Stimulated activated CD4-positive, alpha-beta T cell treated with anti-CD3 and anti-CD28 coated beads, Interleukin-15, amount 100 ng/mL, for 1 hour (primary cell): ENCODE measurements at places on chromosomes 6 and 20.

DNA sequence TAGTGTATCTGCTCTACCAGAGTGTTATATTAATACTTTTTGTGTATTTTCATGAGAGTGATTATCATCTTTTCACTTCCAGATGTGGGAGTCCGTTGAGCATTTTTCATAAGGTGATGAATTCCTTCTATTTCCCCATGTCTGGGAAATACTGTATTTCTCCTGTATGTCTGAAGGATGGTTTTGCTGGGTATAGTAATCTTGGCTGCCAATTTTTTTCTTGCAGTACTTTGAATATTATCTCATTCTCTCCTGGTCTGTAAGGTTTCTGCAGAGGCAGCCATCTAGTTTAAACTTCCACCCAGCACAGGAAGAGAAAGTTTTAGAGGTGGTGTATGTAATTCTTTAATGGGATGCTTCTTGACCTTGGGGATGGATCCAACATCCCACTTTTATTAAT is 15.4 kb upstream of the DYNLRB1 start:
- DNase-seq = no peak

- DNase-seq = no peak
Measured at GRCh38 chr6:140572129-140572528, 1197.7 kb upstream of the CITED2 start.

GRCh38 chr6:132763269-132763668 is 5.6 kb upstream of the VNN2 start:
- DNase-seq = no peak

DNA sequence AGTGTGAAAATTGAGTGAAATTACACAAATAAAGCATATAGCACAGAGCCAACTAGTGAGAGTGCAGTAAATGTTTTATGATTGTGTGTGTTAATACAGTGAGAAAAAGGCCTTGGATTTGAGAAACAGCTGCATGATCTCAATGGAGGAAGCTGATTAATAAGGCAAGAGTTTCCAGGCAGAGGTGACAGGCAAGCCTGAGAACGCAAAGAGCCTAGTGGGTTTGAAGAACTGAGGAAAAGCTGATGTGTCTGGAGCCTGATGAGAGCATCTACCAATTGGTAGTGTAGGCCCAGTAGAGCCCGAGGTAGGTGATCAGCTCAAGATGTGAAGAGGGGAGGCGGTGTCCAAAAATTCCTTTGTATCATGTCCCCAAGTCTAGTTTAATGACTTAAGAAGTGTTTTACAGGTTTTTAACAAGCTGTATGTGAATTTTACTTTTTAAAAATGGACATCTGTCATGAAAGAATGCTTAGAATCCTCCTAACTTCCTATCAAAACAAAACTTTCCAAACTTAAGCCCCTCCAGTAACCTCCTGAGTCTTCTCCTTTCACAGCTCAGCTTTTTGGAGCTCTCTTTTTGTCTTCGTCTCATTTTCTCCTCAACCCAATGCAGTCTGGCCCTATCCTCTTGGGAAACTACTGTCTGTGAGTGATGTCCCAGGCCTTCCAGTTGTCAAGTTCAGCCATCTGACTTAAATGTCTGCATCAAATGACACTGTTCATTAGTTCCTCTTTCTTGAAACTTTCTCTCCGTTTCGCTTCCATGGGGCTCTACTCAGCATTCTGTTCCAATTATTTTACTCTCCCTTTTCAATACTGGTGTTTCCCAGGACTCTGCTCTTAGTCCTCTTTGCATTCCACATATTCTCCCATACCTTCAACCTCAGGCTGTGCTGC is 1.2 kb downstream of the CDC40 start:
- DNase-seq = no peak

GRCh38 chr20:62902926-62903615 is 23.2 kb downstream of the DIDO1 start:
- DNase-seq = no peak

DNA sequence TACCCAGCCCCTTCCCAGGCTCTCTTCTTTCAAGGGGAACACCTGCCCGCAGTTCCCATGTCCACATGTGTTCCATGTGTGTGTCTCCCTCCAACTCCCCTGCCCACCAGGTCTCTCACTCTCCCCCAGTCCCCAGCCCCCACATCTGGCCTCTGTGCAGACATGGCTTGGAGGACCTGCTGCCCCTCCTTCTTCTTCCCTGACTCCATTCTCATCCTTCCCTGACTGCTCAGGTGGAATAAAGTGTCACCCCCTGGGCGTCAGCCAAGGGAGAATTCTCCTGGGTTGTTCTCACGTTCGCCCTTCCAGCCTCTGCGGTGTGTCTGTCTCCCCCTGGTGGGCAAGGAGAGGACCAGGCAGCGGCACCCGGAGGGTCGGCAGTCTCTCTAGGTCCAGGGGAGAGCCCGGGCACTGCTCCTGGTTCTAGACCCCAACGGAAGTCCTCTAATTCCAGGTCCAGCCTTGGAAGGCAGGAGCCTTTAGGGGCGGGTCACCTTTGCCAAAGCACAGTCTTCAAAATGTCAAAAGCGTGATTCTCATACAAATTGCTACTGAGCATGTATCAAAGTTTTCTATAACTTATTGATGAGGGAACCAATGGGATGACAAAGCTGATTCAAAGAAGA is 50.5 kb downstream of the EBF4 start:
- DNase-seq = peak; percentile 53

DNA sequence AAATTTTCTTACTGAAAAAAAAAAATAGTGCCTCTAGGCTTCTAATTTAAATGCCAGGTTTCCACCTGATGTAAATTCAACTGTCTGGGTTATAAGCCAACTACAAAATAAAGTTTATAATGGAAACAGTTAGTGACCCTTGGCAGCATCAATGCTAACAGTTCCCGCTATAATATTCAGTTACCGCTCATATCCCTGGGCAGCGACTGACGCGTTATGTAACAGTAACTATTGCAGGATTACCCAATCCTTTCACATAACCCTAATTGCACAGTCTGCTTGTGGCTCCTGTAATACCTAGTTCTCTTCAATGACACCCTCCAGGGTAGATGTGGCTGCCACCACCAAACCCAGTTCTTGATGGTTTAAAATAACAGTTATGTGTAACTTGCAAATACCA is 208.6 kb downstream of the MOXD1 start:
- no peak for DNase-seq

GRCh38 chr6:126826166-126826714 is 292.2 kb upstream of the RSPO3 start:
- DNase-seq = no peak
